ENCODE measurements at places on chromosomes 5 and 9.

DNA sequence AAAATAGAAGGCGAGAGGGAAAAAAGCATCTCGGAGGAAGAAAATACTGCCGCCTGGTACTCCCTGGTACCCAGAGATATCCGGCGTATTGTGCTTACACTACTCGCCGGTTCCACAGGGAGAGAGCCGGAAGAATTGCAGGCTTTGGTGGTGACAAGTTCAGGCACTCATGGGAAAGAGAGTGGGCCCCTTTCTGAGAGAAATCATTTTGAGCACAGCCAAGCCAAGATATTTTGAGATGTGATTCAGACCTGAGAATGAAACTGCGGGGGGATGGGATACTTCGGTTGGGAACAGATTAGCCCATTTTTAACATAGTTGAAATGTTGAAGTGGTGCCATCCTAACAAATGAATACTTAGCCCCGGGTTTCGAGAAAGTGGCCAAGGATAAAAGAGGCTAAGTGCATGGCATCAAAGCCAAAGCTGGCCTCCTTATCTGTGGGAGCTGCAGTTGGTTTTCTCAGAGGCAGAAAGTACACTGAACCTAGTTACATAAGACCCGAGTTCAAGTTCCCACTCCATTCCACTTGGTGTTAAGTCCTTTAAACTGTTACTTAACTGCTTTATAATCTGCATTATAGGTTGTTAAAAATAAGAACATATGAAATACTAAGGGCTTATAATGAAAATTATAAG is 62.7 kb downstream of the SLC1A3 start:
- no peak for DNase-seq

DNA sequence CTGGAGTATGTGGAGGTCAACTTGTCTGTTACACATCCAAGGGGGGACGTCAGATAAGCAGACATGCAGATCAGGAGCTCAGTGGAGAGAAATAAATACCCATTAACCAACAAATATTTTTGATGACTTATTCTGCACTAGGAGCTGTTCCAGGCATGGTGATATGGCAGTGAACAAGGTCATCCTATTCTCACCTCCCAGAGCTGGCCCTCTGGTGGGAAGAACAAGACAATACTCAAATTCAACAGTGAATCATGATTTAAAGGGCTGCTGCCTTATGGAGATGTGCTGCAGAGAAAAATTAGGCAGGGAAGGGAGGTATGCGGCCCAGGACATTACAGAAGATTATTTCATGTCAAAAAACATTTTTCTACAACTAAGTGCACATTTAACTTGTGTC is 36.5 kb downstream of the SYK start:
- DNase-seq = no peak

GRCh38 chr5:62093976-62094375 is 212.0 kb upstream of the KIF2A start:
- no peak for DNase-seq

DNA sequence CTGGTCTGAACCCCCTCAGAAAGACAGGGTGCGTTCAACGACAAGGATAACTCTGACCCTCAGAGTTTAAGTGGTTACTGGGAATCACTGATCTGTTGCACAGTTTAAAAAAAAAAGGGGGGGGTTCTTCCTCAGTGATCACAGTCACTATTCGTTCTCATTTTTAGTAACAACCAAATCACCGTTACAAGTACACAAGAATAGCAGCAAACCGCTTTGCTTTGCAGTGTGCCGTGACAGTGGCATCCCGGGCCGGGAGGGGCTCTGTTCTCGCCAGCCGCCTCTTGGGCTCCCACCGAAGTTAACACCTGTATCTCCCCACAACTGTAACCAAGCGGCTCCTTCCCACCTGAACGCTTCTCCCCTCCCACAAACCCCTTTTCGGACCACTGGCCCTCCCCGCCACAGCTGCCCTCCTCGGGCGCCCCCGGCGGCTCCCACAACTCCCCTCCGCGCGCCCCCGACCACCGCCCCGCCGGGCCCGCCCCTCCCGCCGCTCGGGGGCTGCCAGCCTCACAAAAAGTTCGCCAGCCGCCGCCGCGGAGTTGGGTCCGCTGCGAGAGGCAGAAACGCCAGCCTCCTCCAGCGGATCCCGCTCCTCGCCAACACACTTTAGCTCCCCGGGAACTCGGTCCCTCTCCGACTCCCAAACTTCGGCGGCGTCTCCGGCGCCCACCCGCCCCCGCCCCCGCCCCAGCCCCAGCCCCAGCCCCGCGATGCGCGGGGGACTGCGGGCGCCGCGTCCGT is 1.2 kb downstream of the SSBP2 start:
- peak; percentile 67 for DNase-seq

DNA sequence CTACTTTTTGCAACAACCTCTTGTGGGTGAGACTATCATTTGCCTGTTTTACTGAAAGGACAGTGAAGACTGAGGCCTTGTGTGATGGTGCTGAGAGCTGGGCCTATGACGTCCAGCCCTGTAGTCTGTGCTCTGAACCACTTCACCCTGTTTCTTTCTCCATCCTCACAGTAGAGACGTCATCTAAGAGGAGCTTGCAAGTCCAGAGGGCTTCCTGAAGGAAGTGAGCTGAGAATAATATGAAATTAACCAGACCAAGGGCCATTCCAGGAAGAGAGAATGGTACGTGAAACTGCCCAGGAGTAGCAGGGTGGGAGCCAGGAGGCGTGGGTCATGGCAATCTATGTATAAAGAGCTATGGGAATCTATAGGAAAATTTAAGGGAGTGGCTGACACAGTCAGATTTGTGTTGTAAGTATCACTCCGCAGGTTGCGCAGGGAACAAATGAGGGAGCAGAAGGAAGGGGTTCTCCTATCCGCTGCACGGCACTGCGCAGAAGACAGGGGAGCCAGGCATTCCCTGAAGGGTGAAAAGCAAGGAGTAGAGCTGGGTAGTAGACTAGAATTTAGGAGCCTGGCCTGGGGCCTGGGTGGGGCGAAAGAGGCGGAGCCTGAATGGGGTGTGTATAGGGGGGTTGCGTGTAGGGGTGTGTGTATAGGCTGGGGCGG is 596 bp upstream of the FGFR4 start:
- DNase-seq = no peak

DNA sequence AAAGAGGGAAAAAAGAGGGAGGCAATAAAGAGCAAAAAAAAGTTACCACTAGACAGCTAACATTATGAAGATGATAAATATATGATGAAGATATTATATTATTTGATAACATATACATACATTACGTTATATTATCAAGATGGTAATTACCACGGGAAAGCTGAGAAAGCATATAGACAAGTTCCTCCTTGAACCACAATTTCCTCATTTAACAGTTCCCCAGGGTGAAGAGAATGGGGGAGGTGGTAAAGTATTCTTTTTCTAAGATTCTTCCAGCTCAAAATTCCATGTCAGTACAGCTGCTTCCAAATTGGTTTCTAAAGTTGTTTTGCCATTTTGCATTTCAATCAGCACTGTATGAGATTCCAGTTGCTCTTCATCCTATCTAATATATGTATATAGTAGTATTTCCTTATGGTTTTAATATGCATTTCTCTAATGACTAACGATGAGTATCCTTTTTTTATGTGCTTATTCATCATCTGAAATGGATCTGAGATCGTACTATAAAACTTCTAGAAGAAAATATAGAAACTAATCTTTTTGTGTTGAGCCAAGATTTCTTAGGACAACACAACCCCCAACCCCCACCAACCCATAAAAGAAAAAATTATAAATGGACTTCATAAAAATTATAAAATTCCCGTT is 49.5 kb upstream of the C9orf72 start:
- no peak for DNase-seq

- DNase-seq = no peak
Observed at GRCh38 chr5:68533571-68534084, 318.1 kb downstream of the PIK3R1 start.

DNA sequence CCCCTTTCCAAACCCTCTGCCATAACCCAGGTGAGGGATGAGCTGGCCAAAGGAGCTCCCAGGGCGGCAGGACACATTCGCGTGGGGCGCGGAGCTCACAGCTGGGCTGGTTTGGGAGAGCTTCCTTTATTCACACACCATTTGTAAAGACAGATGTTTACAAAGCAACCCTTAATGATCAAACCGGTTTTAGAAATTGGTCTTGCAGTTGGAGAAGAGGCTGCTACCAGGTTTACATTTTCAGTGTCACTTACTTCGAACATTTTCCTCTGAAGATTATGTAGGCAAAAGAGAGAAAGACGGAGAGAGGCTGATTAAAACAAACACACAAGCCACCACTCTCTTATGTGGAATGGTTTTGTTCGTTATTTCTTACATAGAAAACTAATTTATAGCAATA is 648.7 kb downstream of the IRX1 start:
- DNase-seq = no peak

DNA sequence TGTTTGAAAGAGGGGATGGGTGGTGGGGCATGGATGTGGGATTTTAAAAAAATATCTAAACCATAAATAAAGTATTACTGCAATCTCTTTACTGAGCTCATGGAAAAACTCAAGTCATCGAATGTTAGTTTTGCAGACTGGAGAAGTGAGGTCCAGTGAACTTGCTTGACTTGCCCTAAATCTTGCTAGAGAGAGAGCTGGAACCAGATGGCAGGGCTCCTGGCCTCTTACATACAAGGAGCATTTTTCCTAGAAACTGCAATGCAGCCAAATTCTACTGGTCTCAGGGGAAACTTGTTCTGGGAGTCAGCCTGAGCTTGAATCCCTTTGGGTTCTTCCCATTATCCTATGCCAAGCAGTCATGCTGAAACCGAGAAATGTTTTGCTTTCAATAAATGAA is 2.9 kb upstream of the TGFBI start:
- DNase-seq = no peak

DNA sequence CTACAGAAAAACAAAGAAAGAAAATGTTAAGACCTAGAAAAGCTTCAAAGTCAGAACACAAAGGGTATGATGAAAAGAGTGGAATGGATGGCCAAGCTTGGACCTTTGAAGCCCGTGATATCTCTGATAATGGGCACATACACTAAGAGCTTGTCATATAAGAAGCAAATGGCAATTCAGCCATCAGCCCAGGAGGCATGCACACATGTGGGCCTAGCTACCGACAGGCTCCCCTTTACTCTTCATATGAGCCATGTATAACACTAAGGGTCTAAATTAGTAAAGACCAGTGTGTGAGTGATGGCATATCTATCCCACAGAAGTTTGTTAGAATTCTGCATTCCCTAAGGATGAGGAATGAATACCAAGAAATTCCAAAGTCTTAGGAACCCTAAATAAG is 20.1 kb downstream of the GRHPR start:
- DNase-seq = no peak

DNA sequence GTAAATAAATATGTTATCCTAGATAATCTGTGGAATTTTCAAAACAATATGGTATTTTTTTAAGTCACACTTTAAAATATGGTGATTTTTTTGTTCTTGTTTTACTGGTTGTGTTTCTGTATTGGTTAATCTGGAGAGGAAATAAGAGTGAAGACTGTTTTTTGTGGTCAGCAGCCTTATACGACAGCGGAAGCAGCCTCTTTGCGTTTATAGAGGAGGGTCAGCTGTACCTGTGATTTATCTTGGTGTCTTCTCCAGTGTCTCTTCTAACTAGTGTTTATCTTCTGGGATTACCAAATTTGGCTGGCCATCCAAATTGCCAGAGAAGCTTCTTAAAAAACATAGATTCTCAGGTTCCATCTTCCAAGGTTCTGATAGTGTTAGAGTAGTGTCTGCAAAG is 58.7 kb downstream of the ICE1 start:
- no peak for DNase-seq

DNA sequence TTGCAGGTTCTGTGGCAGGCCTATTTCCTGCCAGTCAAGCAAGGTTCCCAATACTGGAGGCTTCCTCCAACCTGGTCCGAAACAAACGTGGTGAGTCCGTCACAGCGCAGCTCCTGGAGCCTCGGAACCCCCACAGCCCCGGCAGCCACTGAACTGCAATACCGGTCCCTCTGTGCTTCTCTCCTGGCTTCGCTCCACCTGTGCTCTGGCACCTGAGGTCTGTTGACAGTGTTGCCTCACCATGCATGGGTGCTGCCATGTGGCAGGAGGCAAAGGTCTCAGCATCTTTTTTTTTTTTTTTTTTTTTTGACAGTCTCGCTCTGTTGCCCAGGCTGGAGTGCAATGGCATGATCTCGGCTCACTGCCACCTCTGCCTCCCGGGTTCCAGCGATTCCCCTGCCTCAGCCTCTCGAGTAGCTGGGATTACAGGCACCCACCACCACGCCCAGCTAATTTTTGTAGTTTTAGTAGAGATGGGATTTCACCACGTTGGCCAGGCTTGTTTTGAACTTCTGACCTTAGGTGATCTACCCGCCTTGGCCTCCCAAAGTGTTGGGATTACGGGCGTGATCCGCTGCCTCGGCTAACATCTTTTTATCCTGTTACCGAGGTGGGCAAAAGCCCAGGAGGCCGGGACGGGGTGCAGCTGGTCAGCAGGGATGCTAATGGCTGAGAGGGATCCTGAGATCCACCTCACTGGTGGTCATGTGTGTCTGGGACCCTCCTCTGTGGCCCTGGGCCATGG is 57.1 kb upstream of the RNU6ATAC start:
- DNase-seq = no peak

DNA sequence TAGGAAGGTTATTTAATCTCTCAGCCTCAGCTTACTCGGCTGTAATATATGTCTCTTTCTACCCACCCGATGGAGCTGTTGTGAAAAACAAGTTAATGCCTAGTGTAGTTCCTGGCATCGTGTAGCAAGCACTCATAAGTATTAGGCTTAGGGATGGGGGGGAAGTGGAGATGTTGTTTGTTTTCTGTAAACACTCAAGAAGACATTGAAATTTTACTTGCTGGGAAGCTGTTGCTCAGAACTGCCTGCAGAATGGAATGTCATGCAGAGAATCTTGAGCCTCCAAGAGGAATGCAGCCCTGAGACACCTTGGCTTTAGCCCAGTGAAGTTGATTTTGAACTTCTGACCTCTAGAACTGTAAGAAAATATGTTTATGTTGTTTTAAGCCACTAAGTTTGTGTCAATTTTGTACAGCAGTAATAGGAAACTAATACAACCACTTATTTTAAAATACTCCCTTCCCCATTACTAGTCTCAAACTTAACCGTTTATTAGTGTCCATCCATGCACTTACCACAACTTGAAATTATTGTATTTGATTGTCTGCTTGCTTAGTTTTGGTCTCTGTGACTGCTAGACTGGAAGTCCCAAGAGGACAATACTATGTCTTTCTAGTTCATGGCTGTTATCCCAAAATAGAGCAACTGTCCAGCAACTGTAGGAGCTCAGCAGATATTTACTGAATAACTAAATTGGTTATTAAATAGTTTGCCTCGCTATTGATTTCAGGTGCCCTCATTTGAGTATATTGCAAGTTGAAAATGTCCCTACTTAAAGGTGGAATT is 53.8 kb downstream of the MFAP3 start:
- DNase-seq = no peak

DNA sequence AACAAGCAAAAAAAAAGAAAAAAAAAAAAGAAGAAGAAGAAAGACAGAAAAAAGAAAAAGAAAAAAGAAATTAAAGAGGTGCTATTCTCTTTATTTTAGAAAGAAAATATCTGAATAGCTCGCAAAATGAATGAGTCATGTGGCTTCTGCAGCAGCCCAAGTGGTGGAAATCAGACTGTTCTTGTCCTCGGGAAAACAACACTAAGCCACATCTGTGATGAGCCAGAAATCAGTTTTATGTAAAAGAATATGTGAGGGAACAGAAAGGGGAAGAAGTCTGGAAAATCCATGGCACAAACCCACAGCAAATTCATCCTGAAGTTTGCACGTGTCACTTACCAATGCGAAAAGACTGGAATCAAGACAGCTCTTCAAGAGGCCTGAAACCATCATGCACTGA is 118.7 kb upstream of the GAS1 start:
- DNase-seq = no peak

All from activated CD8-positive, alpha-beta T cell treated with anti-CD3 and anti-CD28 coated beads for 36 hours (primary cell).